ENCODE measurements at places on chromosomes 3 and 15. TPM values are rescaled to one million over a fixed set of nuclear protein-coding genes. Genes with fewer than 3 reads are reported as not detected.

DNA sequence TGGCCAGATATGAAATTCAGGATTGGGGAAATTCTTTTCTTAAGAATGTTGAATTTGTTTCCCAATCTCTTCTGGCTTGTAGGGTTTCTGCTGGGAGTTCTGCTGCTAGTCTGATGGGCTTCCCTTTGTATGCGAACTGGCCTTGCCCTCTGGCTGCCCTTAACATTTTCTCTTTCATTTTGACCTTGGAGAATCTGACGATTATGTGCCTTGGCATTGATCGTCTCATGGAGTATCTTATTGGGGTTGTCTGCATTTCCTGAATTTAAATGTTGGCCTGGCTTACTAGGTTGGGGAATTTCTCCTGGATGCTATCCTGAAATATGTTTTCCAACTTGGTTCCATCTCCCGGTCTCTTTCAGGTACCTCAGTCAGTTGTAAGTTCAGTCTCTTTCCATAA lies 152.2 kb downstream of the CFAP20DC start:
- no peaks in the 10 kb centered on the region for H3K36me3 ChIP-seq
- no peak overlapping the region for H3K4me3 ChIP-seq
- DNase-seq, result no peak
- H3K4me1 ChIP-seq, result no peaks in the 10 kb centered on the region
- peaks cover 10% of the 10 kb centered on the region for H3K27me3 ChIP-seq

DNA sequence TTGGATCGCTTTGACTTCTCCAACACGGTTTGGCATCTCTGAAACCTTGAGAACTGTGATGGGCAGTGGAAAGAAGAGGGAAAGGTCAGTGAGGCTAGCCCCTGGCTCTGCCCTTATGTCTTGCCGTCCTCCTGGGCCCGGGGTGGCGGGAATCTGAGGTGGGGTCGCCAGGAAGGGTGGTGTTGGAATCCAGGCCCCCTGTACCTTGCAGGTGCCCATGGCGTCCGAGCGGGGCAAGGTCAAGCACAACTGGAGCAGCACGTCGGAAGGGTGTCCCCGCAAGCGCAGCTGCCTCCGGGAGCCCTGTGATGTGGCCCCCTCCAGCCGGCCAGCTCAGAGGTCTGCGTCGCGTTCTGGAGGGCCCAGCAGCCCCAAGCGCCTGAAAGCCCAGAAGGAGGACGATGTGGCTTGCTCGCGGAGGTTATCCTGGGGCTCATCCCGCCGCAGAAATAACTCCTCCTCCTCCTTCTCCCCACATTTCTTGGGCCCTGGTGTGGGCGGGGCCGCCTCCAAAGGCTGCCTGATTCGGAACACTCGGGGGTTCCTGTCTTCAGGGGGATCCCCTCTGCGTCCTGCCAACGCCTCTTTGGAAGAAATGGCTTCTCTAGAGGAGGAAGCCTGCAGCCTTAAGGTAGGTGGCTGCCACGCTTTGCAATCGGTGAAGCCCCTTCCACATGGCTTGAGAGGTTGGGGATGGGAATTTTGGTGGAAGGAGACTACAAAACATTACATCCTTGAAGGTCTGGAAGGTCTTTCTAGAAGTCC lies 907 bp downstream of the TATDN2 start:
- H3K4me1 ChIP-seq, result peaks cover 6% of the 10 kb centered on the region
- H3K36me3 ChIP-seq, result peaks cover 18% of the 10 kb centered on the region
- peak overlapping the region; percentile 40 for H3K27ac ChIP-seq

DNA sequence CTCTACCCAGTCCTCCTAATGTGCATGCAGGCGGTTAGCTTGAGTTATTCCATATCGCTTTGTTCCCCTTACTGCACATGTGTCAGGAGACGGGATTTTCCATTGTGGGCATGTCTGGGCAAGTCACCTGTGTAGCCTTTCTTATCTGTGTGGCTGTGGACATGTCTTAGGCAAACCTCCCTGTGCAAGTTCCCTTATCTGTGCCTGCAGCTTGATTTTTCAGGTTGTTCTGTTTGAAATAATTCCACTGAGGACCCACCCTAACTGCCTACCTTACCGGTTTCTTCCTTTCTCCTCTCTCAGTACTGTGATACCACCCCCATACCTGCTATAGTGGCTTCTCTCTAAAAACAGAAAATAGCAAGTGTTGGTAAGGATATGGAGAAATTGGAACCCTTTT lies 113.6 kb downstream of the NEO1 start:
- no peak for DNase-seq
- H3K4me1 ChIP-seq, result no peaks in the 10 kb centered on the region
- H3K4me3 ChIP-seq, result no peak overlapping the region
- no peak overlapping the region for H3K27ac ChIP-seq
- no peaks in the 10 kb centered on the region for H3K27me3 ChIP-seq

Gene PLA2G4B
- 10.4 TPM for polyA plus RNA-seq
